ENCODE measurements at places on chromosomes 12 and 14. TPM values are rescaled to one million over a fixed set of nuclear protein-coding genes. Genes with fewer than 3 reads are reported as not detected.
A peak's percentile ranks its signal among the peaks of the same experiment; 100 is the strongest.

- no peak overlapping the region for H3K4me3 ChIP-seq
- no peaks in the 10 kb centered on the region for H3K27me3 ChIP-seq
- no peaks in the 10 kb centered on the region for H3K36me3 ChIP-seq
- no peak for DNase-seq
- no peak overlapping the region for H3K27ac ChIP-seq
Observed at GRCh38 chr14:93036652-93037345, 78.9 kb downstream of the ITPK1 start.

DNA sequence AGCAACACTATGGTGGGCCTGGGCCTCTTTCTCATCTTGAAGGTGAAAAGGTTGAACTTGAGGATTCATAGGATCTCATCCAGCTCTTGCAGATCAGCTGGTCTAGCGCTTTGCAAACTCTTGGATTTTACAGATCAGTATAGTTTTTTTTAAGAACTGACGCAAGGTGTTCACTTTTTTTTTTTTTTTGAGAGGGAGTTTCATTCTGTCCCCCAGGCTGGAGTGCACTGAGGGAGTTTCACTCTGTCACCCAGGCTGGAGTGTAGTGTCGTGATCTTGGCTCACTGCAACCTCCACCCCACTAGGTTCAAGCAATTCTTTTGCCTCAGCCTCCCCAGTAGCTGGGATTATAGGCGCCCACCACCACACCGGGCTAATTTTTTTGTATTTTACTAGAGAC, 20.4 kb upstream of the LGMN start:
- H3K27ac ChIP-seq, result no peak overlapping the region
- H3K4me1 ChIP-seq, result no peaks in the 10 kb centered on the region
- H3K27me3 ChIP-seq, result no peaks in the 10 kb centered on the region
- no peaks in the 10 kb centered on the region for H3K36me3 ChIP-seq
- no peak overlapping the region for H3K4me3 ChIP-seq

DNA sequence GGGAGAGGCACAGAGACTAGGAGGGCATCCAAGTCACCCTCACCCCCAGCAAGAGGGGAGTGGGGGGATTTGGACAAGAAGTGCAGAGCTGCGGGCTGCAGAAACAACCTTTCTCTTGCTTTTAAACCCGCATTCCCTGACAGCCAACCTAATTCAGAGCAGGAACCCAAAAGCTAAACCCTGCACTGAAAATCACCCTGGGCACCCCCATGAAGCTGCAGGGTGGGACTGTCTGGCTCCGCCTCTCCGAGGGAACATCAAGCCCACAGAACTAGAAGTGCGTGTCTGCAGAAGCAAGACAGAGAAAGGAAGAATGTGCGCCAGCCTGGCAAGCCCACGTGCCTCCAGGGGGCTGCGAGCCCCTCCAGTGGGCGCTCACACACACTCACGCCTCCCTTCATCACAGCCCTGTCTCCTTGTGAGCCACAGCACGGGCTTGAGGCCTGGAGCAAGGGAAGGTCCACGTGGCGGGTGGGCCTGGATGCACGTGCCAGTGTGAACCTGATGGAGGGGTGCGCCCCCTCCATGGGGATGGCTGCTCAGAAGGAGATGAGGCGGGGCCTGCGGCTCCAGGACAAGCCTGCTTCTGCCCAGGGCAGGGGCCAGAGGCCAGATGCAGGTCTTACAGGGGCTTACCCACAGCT, 27.8 kb upstream of the PNMA1 start:
- H3K4me1 ChIP-seq, result peaks cover 61% of the 10 kb centered on the region
- peak overlapping the region; percentile 30 for H3K4me3 ChIP-seq
- H3K36me3 ChIP-seq, result peaks cover 19% of the 10 kb centered on the region
- DNase-seq, result peak; percentile 79
- no peaks in the 10 kb centered on the region for H3K27me3 ChIP-seq
- peak overlapping the region; percentile 82 for H3K27ac ChIP-seq

DNA sequence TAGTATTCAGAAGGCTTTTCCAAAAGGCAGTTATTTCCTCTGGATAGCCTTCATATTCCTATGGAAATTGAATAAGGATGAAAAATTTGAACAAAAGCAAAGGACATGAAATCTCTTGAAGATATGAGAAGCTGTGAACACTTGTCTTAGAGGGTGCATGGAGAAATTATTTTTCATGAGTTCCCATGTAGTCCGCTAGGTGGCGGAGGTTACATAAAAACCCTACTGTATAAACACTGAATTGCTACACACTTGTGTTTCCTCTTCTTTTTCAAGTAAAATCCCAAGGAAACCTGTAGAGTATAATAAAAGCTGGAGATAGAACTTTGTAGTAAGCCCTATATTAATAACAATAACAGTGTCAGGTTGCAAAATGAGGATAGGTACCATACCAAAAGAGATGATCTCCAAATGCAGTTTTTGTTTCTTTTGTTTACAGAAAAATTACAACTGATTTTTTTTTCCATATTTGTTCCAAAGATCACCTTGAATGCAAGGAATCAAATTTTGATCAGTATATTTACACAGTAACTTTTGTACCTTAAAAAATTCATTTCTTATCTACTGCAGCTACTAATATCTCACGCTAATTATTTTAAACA, 37.8 kb upstream of the OR4E1 start:
- peak; percentile 79 for DNase-seq
- H3K27me3 ChIP-seq, result no peaks in the 10 kb centered on the region
- H3K36me3 ChIP-seq, result no peaks in the 10 kb centered on the region
- peak overlapping the region; percentile 49 for H3K27ac ChIP-seq
- peaks cover 14% of the 10 kb centered on the region for H3K4me1 ChIP-seq

DNA sequence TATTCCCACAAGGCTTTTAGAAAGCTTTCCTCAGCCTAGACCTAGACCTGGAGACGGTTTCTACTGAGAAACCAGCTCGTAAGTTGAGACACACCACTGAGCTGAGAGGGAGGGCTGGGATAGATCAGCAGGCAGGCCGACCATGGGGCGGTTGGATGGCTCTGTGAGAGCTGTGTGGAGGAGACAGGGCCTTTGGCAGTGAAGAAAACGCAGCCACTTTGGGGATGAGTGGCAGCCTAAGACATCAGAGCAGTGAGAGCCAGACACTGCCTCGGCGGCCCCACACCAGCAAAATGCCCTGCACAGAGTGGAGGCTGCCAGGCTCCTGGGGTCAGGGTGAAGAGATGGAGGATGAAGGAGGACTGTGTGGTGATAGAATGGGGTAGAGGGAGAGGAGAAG, 46.0 kb downstream of the CACNA2D4 start:
- no peak overlapping the region for H3K27ac ChIP-seq
- no peaks in the 10 kb centered on the region for H3K36me3 ChIP-seq
- DNase-seq, result no peak
- H3K4me3 ChIP-seq, result no peak overlapping the region

GRCh38 chr12:131793243-131794022, 34.8 kb upstream of the MMP17 start:
- H3K4me1 ChIP-seq, result no peaks in the 10 kb centered on the region
- H3K27ac ChIP-seq, result no peak overlapping the region
- H3K36me3 ChIP-seq, result peaks cover 11% of the 10 kb centered on the region
- H3K4me3 ChIP-seq, result no peak overlapping the region

DNA sequence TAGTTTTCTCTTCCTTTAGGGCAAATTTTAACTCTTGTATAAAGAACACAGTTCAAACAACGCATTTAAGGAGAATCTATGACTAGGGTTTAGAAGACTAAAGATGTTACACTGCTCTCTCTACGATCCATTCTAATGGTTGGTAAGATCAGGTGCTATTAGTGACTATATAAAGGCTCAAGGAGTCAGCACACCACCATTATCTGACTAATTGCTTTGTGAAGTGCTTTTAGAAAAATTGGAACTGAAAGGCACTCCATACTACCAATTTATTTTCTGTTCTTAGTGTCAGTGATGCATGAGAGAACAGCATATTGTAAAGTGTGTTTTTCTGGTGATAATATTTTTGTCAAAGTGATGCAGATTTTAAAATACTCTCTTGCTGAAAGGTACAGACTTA, 136.8 kb downstream of the SYT1 start:
- no peak overlapping the region for H3K4me3 ChIP-seq
- H3K4me1 ChIP-seq, result peaks cover 56% of the 10 kb centered on the region
- no peak for DNase-seq
- H3K36me3 ChIP-seq, result peaks cover 12% of the 10 kb centered on the region
- H3K27me3 ChIP-seq, result no peaks in the 10 kb centered on the region

DNA sequence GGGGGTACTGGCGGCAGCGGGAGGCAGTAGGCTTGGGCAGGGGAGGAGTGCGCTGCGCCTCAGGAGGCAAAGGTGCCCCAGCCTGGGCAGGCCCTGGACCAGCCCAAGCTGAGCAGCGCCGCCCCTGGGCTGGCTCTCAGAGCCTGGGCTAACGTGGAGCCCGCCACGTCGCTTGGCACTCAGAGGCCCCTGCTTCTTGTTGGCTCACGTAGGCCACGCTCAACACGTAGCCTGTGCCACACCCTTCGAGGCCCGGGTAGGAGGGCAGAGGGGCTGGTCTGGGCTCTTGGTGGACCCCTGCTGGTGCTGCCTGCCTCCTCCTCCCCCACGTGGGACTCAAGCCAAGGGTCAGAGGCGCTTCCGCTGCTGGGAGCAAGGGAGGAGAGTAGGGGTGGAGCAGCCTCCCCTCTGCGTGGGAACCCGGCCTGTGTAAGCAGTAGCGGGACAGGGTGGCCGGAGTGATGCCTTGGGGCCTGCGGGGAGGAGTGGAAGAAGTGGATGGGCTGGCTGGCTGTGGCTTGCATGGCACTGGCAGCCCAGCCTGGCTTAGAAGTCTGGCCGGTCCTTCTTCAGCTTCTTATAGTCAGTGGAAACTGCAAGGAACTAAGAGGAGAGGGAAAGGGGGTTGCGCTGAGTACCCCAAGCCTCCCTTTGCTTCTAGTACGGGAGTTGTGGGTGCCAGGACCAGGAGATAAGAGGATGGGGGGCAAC, 5.7 kb downstream of the SHMT2 start:
- H3K4me3 ChIP-seq, result no peak overlapping the region
- H3K27me3 ChIP-seq, result no peaks in the 10 kb centered on the region
- peaks cover 46% of the 10 kb centered on the region for H3K4me1 ChIP-seq
- peaks cover 43% of the 10 kb centered on the region for H3K36me3 ChIP-seq
- DNase-seq, result no peak
- no peak overlapping the region for H3K27ac ChIP-seq

DNA sequence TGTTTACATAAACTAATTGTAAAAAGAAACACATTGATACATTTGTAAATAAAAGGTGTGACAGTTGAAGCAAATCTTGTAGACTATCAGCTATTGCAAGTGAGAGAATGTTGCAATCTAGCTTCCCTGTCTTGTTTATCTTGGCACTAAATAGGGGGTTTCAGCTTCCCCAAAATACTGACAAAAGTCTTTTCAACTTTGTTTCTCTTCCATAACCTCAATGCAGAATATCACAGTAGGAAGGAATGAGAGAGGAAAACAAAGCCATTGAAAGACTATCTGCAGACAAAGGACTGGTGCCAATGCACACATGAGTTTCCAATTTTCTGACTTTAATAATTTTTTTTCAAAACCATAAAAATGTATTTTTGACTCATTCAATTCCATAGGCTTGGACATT, 886.2 kb upstream of the MGAT4C start:
- no peak overlapping the region for H3K4me3 ChIP-seq
- DNase-seq, result no peak
- no peak overlapping the region for H3K27ac ChIP-seq
- H3K4me1 ChIP-seq, result no peaks in the 10 kb centered on the region
- no peaks in the 10 kb centered on the region for H3K27me3 ChIP-seq

DNA sequence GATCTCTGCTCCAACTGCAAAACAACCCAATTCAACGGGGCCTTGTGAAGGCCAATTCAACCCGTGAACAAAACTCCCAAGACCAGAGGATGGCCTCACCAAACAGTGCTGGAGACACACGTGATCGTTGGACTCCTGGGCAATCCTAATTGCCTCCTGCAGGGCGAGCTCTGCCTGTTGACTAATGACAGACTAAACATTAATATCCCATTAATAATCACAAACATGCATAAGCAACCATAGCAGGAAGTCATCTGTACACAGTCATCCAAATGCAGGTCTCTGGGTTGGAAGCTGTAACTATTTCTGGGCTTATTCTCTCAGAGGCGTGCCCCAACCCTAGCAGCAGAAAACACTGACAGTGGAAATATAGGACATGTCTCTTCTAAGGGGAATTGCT, 21.0 kb downstream of the ANAPC5 start:
- H3K4me1 ChIP-seq, result no peaks in the 10 kb centered on the region
- H3K36me3 ChIP-seq, result peaks cover 86% of the 10 kb centered on the region
- H3K27ac ChIP-seq, result no peak overlapping the region

DNA sequence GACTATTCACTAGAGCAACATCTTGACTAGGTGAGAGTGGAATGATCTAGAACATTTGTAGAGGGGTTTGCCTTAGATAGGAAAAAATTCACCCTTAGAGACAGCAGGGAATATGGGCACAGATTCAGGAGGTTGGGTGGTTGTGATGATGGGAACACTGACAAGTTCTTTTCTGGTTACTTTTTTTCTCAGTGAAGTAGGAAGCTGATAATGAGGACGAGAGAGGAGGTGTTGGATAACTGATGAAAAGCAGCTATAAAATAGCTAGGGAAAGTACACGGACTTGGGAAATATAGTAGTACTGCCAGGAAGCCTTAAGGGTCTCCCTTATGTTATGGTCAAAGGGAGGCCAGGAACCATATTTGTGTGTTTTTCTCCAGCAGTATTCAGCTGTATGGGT, 250.5 kb downstream of the SSPN start:
- no peaks in the 10 kb centered on the region for H3K36me3 ChIP-seq
- no peak overlapping the region for H3K27ac ChIP-seq
- no peaks in the 10 kb centered on the region for H3K27me3 ChIP-seq
- no peak overlapping the region for H3K4me3 ChIP-seq
- H3K4me1 ChIP-seq, result no peaks in the 10 kb centered on the region
- no peak for DNase-seq

- peaks cover 2% of the 10 kb centered on the region for H3K4me1 ChIP-seq
- no peaks in the 10 kb centered on the region for H3K36me3 ChIP-seq
- H3K4me3 ChIP-seq, result no peak overlapping the region
- no peaks in the 10 kb centered on the region for H3K27me3 ChIP-seq
- no peak for DNase-seq
Observed at GRCh38 chr14:36659010-36659821, 2.4 kb upstream of the PAX9 start.

DNA sequence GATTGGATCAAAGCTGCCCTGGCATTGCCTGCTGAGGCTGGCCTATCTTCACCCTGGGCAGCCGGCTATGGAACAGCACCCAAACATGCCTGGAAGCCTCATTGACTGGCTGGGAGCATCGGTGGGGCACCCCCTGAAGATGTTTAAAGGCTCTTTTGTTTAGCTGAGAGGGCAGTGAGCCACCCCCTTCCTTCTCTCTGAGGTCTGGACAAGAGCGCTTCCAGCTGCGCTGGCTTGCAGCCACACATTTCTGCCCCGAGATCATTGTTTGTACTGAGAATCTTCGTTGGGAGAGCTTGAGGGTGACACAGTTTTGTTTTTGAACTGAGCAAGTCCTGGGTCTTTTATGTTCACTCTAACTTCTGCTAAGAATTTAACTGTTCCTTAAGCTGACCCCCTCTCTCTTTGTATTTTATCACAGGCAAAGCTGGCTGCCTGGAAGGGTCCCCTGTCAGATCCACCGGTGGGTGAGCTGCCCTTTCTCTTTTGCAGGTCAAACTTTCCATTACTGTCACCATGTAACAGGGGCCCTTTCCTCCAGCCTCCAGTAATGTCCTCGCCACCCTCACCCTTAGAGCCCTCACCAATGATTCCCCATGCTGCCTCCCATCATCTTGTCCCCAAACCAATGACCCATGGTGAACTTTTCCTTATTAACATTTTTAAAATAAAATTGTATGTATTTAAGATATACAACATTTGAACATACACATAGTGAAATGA, 212.2 kb downstream of the KIF26A start:
- no peak overlapping the region for H3K4me3 ChIP-seq
- no peak for DNase-seq
- H3K27me3 ChIP-seq, result no peaks in the 10 kb centered on the region

The DYNLL1 gene
- 546 TPM for total RNA-seq

The BATF gene
- total RNA-seq, result not detected

All from A673 (cell line).